ENCODE measurements at places on chromosomes 4 and X. TPM values are rescaled to one million over a fixed set of nuclear protein-coding genes. Genes with fewer than 3 reads are reported as not detected.

FRAS1 gene
- 0.07 TPM for total RNA-seq

SLC10A6 gene
- 0.26 TPM for total RNA-seq

HAUS3 gene
- 21.0 TPM for total RNA-seq

USP17L18 gene
- not detected for total RNA-seq

CXXC4 gene
- 0.07 TPM for total RNA-seq

PLCXD1 gene
- 52.2 TPM for total RNA-seq

PRKX gene
- total RNA-seq = 80.6 TPM

YY2 gene
- 1.1 TPM for total RNA-seq

GAGE1 gene
- total RNA-seq = not detected

DCAF8L2 gene
- total RNA-seq = not detected

LEF1 gene
- 175 TPM for total RNA-seq

SPIN2B gene
- 10.6 TPM for total RNA-seq

FGB gene
- total RNA-seq = not detected

LANCL3 gene
- total RNA-seq = 0.07 TPM

CT45A5 gene
- total RNA-seq = not detected

ARHGAP10 gene
- 9.3 TPM for total RNA-seq

DKK2 gene
- total RNA-seq = not detected

PCDH18 gene
- not detected for total RNA-seq

LGI2 gene
- total RNA-seq = not detected

MAGEA12 gene
- not detected for total RNA-seq

RGN gene
- not detected for total RNA-seq

TRIM60 gene
- not detected for total RNA-seq

GLRA3 gene
- not detected for total RNA-seq

LRIT3 gene
- total RNA-seq = 0.09 TPM

CNOT6L gene
- total RNA-seq = 209 TPM

AFM gene
- total RNA-seq = not detected

SSX4 gene
- total RNA-seq = not detected

SEPTIN11 gene
- 13.2 TPM for total RNA-seq

EDA2R gene
- total RNA-seq = 9.5 TPM

PFKFB1 gene
- total RNA-seq = 1.6 TPM

NDNF gene
- 0.34 TPM for total RNA-seq

UCHL1 gene
- 2.8 TPM for total RNA-seq

EIF1AX gene
- total RNA-seq = 66.1 TPM

NAA11 gene
- not detected for total RNA-seq

UGT2B17 gene
- not detected for total RNA-seq

ACE2 gene
- total RNA-seq = 0.16 TPM

RRH gene
- total RNA-seq = 0.99 TPM

RAB40AL gene
- 0.24 TPM for total RNA-seq

VCX3A gene
- not detected for total RNA-seq

OTC gene
- total RNA-seq = not detected

ADH1A gene
- not detected for total RNA-seq

VSIG1 gene
- 0.25 TPM for total RNA-seq

SRPX gene
- not detected for total RNA-seq

FAAH2 gene
- total RNA-seq = 29.4 TPM

GABRQ gene
- 0.14 TPM for total RNA-seq

KLKB1 gene
- total RNA-seq = 0.79 TPM

PCDH10 gene
- not detected for total RNA-seq

TCEAL5 gene
- not detected for total RNA-seq

ADH1B gene
- not detected for total RNA-seq

SLC4A4 gene
- 0.26 TPM for total RNA-seq

PSAPL1 gene
- not detected for total RNA-seq

TMEM156 gene
- 56.8 TPM for total RNA-seq

S100P gene
- 84.6 TPM for total RNA-seq
